ENCODE measurements at places on chromosomes 7 and 10.

GRCh38 chr7:8212638-8213037, 49.3 kb downstream of the ICA1 start:
- DNase-seq: no peak

- no peak for DNase-seq
Measured at GRCh38 chr7:158588085-158588877, 658 bp upstream of the PTPRN2 start.

GRCh38 chr10:3782146-3782450, 2.9 kb downstream of the KLF6 start:
- DNase-seq: no peak

- DNase-seq: no peak
Measured at GRCh38 chr10:124343351-124344265, 75.1 kb downstream of the OAT start.

GRCh38 chr10:13173616-13174015, 12.3 kb downstream of the MCM10 start:
- DNase-seq: no peak

GRCh38 chr7:146115851-146116520, 615 bp upstream of the CNTNAP2 start:
- DNase-seq: no peak

DNA sequence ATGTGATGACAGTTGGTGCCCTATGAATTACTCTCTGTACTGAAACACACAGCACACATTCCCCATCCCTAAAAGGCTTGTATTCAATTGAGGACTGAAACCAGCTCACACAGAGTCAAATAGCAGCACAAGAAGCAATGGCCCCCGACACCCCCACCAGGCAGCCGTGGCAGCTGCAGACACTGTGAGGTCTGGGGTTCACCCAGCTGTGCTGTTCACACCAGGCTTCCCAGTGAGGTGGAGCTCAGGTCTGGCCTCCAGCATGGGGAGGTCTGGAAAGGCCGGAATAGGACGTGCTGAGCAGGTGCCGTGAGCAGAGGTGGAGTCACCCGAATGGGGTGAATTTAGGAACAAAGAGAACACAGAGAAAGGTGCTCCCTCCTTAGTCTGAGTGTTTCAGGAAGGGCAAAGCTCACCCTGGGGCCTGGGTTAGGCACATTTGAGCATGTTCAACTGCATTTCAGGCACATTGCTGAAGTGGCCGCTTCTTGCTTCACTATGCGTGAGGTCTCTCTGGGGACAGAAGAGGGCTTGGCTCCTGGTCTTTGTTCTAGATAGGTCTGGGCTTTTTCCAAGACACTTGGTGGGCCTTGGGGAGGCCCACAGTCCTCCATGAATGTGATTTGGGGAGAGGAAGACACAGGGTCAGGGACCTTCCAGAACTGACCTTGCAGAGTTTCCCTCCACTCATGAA, 41.1 kb downstream of the C10orf120 start:
- DNase-seq: no peak

GRCh38 chr7:71566376-71566775, 434.4 kb downstream of the GALNT17 start:
- no peak for DNase-seq

DNA sequence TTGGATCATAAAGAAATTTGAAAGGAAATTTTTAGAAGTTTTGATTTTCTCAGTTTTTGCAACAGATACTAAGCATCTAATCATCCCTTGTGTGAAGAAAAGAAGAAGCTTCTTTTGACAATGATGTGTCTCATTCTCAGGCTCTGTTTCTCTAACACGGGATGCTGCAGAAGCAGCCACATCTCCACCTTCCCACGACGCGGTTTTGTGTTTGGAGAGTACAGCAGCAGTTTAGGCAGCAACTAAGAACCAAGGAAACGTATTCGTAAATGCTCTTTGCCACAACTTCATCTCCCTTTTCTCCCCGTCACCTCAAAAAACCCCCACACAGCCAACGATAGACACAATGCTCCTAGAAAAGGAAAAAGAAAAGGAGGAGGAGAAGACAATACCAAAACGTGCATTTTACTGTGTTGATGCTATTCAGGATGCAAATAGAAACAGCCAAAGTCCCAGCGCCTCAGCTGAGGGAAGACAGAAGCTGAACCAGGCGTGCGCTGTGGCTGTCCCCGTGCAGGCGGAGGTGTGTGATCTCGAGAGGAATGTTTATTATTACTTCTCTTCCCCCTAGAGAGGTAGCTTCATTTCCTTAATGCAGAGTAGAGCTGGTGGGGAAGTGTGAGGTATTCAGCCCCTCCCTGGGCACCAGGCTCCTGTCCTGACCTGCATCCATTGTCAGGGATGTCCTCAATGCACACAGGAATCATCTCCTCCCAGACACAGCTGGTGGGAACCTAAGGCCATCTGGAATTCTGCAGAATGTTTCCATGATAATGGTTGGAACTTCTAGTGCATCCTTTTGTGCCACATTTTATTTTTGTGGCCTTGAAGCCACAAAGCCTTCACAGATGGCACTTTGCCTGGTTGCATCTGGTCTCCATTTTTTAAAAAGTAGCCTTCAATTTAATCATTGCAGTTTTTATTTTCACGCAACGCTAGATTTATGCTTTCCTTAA, 174.6 kb upstream of the KLF6 start:
- no peak for DNase-seq

GRCh38 chr7:100745184-100745583, 11.8 kb downstream of the ZAN start:
- DNase-seq: no peak
